ENCODE measurements at places on chromosomes 6 and 20.

DNA sequence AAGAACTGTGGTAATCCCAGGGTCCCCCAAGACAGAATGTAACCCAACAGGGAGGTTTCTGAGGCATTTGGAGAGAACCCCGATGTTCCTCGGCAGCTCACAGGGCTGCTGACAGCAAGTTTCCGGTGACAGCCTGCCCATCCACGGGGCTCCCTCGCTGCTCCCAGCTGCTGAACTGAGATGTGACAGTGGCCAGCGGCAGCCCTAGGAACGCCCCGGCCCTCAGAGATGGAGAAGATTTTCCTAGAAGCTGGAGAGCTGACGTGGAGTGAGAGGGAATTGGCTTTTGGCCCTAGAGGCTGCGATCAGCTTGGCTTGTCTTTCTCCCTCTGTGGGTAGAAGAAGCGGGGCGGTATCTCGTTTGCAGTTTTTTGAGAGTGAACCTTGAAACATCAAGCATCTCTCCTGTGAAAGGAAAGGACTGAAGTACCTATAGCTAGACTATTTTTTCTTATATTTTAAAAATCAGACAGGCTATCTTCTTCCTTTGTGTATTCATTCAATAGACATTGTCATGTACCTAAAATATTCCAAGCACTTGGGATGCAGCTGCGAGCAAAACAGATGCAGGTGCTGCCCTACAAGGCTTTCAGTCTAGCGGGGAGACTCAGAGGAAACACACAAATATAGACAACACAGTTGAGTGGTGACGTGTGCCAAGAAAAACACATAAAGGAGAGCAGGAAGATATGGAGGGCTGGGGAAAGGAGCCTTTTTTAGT lies 28.4 kb upstream of the NFATC2 start:
- DNase-seq, result no peak

GRCh38 chr6:88808381-88808780 lies 155.0 kb downstream of the RNGTT start:
- DNase-seq, result no peak

- no peak for DNase-seq
Measured at GRCh38 chr20:14848806-14849205, 511.4 kb upstream of the FLRT3 start.

GRCh38 chr6:117399924-117400323 lies 25.8 kb downstream of the ROS1 start:
- no peak for DNase-seq

DNA sequence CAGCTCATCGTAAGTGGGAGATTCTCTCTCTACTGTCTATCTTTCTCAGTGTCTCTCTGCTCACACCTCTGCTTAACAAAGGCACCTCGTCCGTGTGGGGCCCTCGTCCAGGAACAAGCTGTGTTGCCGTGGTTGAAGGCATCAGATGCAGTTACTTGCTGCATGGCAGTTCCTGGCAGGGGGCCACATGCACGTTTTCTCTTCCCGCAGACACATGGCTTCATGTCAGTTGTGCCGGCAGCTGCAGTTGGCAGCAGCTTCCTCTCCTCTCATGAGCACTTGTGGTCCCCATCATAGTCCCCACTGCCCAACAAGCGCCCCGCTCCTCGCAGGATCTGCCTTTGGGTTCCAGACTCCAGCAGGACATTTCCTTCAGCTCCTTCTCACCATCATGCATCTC lies 7.1 kb upstream of the AFDN start:
- DNase-seq, result no peak

All from CD4-positive, alpha-beta T cell treated with Interleukin-6 for 4 hours (primary cell).